ENCODE measurements at places on chromosomes 5 and 9.

GRCh38 chr5:167804512-167805220, 486.8 kb upstream of the WWC1 start:
- no peak for DNase-seq

DNA sequence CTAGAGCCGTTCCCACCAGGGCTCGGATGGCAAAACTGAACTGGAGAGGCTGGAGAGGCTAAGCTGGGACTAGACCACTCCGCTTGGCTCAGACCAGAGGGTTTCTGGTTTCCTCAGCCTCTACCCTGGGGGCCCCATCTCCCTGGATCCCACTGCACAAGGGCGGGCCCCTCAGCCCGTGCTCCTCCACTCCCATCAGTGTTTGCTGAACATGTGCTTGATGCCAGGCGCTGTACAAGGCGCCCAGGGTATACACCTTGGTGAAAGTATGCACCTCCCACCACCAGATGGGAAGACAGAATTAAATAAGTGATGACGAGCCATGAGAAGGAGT, 18.0 kb downstream of the GPX3 start:
- DNase-seq, result no peak

GRCh38 chr5:144139586-144139985, 30.9 kb downstream of the YIPF5 start:
- DNase-seq, result no peak

GRCh38 chr5:158837908-158838307, 261.8 kb downstream of the EBF1 start:
- no peak for DNase-seq

DNA sequence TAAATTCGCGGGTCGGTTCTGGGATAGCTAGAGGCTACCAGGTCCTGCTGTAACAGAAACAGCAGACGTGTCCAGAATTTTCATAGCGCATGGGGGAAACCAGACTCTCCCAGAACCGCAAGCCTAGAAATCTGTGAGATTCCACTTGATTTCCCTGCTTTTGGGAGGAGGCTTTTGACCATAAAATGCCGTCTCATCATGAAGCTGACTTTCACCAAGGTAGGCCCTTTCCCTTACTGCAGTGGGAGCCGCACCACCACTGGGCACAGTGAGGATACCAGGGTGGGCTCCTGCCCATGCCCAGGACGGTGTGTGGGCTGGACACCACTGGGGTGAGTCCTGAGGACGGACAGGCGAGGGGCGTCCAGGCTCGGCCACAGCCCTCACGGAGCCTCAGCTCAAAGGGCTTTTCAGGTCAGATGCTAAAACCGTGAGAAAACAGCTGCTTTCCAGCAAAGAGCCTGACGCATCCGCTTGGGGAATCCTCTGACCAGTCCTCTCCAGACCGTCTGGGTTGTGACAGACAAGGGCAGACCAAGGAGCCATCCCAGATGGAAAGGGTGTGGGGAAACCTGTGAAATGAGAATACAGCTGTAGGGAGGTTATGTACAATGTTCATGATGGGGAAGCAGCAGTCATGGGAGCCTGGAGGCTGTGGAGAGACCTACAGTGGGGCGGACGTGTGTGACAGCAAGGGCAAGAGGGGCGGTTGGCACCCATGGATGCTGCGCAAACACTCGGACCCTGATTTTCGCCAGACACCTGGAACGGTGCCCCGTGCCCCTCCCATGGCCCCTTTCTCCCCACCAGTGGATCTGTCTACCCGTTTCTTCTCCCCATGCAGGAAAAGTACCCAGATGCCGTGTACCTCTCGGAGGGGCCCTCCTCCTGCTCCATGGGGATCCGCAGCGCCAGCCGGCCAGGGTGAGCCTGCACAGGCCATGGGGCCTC, 59.2 kb downstream of the IPPK start:
- DNase-seq, result no peak

Measured in stimulated activated CD4-positive, alpha-beta T cell treated with anti-CD3 and anti-CD28 coated beads, Interleukin-15, amount 100 ng/mL, for 1 hour (primary cell).